ENCODE measurements at places on chromosomes 12 and 14. TPM values are rescaled to one million over a fixed set of nuclear protein-coding genes. Genes with fewer than 3 reads are reported as not detected.

- no peak overlapping the region for H3K27ac ChIP-seq
- DNase-seq = no peak
- H3K4me3 ChIP-seq = no peak overlapping the region
These were observed 31.6 kb downstream of the CCDC85C start for GRCh38 chr14:99572173-99572999.

GRCh38 chr12:51980051-51980808, 26.5 kb upstream of the TAMALIN start:
- no peak for DNase-seq
- H3K27ac ChIP-seq = no peak overlapping the region
- H3K4me3 ChIP-seq = no peak overlapping the region
- peaks cover 18% of the 10 kb centered on the region for H3K4me1 ChIP-seq

- no peak for DNase-seq
- peaks cover 33% of the 10 kb centered on the region for H3K4me1 ChIP-seq
- H3K27me3 ChIP-seq = no peaks in the 10 kb centered on the region
- H3K27ac ChIP-seq = no peak overlapping the region
- H3K36me3 ChIP-seq = peaks cover 4% of the 10 kb centered on the region
- H3K4me3 ChIP-seq = no peak overlapping the region
These were observed 82.6 kb downstream of the EML1 start for GRCh38 chr14:99875836-99876235.

DNA sequence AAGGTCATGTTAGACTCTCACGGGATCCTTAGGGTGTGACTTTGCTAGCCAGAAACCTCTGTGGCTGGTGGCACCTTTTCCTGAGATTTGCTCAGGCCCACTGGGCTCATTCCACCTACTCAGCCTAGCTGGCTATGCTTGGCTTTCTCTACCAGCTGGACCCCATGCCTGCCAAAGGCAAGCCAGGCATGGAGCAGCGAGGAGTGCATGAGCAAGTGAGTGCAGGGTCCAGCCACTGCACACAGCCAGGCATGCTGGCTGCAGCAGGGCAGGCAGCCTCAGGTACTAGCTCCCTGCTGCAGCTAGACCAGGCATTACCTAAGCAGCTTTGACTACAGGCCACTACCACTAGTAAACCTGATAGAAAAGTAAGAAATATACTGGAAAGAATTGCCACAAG, 29.7 kb upstream of the PAPLN start:
- H3K4me3 ChIP-seq = no peak overlapping the region
- H3K27me3 ChIP-seq = no peaks in the 10 kb centered on the region
- H3K36me3 ChIP-seq = peaks cover 15% of the 10 kb centered on the region
- no peak for DNase-seq
- peaks cover 21% of the 10 kb centered on the region for H3K4me1 ChIP-seq
- H3K27ac ChIP-seq = no peak overlapping the region

DNA sequence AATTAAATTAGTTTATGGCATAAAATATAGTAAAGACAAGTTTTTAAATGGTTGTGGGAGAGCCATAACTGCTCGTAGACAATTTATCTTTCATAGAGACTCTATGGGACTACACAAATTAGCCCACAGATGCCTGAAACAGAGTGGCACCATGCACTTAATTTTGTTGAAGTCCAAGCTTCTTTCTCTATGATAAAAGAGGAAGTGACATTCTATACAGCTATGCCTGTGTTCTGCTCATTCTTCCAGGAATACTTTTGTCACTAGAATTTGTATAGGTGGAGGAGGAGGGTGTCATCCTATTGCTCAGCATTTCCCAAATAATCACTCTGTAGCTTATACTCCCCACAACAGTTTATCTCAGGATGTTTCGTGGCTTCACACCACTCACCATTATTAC, 43.7 kb upstream of the KICS2 start:
- H3K27ac ChIP-seq = no peak overlapping the region
- H3K4me1 ChIP-seq = no peaks in the 10 kb centered on the region
- no peak for DNase-seq

GRCh38 chr14:55370883-55371455, 40.7 kb downstream of the ATG14 start:
- H3K4me1 ChIP-seq = peaks cover 21% of the 10 kb centered on the region
- H3K27ac ChIP-seq = no peak overlapping the region
- no peaks in the 10 kb centered on the region for H3K27me3 ChIP-seq
- no peak overlapping the region for H3K4me3 ChIP-seq
- DNase-seq = no peak

- H3K27ac ChIP-seq = no peak overlapping the region
- DNase-seq = no peak
- H3K4me3 ChIP-seq = no peak overlapping the region
- peaks cover 13% of the 10 kb centered on the region for H3K4me1 ChIP-seq
These were observed 112.0 kb upstream of the TMCC3 start for GRCh38 chr12:94762259-94762942.

GRCh38 chr12:132708150-132708549, 2.5 kb upstream of the PGAM5 start:
- no peaks in the 10 kb centered on the region for H3K27me3 ChIP-seq
- peak overlapping the region; percentile 71 for H3K27ac ChIP-seq
- H3K36me3 ChIP-seq = no peaks in the 10 kb centered on the region
- no peak for DNase-seq
- no peak overlapping the region for H3K4me3 ChIP-seq

DNA sequence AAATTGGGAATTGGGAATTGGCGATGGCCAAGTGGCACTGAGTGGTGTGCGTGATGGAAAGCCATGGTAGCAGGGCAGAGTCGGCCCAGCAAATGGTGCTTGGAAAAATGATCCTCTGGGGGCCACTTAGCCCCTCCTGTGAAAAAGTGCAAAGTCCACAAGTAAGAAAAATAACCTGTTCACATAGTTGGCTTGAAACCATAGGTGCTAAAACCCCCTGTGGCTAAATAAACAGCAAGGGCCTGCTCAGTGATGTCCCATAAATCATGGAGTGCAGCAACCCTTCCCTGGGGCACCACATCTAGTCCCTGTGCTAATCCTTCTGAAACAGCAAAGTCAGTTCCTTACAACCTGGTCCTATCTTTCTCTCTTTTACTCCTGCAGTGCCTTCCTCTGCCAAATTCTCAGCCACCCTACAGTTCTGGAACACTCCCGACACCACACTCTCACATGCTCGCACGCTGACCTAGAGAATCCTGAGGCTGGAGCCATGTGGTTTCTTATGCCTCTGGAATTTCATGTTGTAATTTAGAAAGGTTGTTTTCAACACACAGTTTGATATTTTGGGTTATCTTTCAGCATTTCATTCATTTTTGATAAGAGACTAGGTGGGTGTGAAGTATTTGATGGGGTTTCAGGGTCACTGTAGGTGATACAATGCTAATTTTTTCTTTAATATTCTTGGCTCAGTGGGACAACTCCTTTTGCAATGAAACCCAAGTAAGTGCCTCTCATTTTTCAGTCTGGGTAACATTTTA, 123.6 kb downstream of the SMOC1 start:
- no peak overlapping the region for H3K4me3 ChIP-seq
- DNase-seq = no peak
- no peaks in the 10 kb centered on the region for H3K36me3 ChIP-seq
- no peak overlapping the region for H3K27ac ChIP-seq

DNA sequence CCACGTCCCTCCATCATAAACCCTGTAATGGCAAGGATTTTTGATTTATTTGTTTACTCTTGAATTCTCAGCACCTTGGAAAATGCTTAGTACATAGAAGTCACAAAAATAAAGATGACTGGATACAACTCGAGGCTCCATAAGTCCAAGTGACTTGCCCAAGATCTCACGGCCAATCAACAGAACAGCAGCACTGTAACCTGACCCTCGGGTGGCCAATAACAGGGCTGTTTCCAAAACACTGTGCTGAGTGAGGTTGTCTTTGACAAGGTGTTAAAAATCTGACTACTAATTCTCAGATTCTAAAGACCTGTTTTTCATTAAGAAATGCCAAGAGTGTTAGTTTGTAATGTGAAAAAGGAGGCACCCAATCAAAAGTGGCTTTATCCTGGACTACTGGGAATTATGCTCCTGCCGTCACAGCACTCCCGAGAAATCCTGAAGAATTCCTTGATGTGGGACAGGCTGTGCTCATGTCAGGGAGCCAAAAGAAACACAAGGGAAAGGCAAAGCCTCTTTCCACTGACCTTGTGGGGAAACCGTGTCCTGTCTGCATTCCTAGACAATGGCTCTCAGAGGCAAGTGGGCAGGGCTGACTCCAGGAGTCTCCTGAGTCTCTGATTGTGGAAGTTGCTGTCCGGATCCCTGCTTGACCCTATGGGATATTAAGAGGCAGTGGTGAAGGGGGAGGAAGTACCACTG, 204.7 kb upstream of the PELI2 start:
- no peaks in the 10 kb centered on the region for H3K36me3 ChIP-seq
- H3K4me3 ChIP-seq = peak overlapping the region; percentile 17
- no peak for DNase-seq
- H3K4me1 ChIP-seq = peaks cover 54% of the 10 kb centered on the region
- peak overlapping the region; percentile 85 for H3K27ac ChIP-seq
- H3K27me3 ChIP-seq = no peaks in the 10 kb centered on the region

Gene BIN2
- total RNA-seq = not detected
